ENCODE measurements at places on chromosomes 2 and 18.
A peak's percentile ranks its signal among the peaks of the same experiment; 100 is the strongest.

- no peak for DNase-seq
Observed at GRCh38 chr18:73478191-73478590, 610.4 kb upstream of the NETO1 start.

DNA sequence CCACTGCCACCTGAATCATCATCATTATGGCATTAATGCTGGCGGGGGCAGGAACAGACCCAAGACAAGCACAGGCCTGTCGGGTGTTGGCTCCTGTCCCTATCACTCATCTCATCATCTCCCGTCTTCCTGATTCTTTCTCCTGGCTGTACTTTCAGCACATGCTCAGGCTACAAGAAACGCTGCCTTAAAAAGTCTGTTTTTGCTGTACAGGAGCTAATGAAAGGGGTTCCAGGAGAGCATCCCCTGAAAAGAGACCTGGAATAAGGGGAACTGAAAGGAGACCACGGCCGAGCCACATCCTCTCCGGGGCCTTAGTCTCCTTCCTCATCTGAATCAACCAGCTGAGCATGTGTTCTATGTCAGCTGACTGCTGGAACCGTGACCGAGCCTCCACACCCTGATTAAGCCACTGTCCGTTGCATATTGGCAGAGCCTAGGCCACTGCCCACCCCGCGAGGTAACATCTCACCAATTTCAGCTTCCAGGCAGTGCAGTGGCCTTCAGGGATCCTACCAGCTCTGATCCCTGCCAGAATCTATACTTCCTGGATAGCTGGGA, 62.6 kb downstream of the DNMT3A start:
- no peak for DNase-seq

- no peak for DNase-seq
Observed at GRCh38 chr18:3468066-3468705, 18.2 kb downstream of the TGIF1 start.

DNA sequence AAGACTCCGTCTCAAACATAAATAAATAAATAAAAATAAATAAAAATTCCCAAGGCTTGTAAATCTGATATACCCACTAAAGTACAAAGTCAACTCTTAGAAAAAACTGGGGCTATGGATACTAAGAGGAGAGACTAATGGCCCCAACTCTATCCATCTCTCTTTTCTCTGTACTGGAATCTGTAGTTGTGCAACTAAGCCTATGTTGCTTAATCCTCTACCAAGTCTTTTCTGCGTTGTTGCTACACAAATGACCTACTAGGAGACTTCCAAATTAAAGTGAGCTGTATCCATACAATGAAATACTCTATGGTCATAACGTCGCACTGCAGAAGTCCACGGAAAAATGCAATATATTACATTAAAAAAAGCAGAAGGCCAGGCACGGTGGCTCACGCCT, 8.1 kb downstream of the MRPS5 start:
- no peak for DNase-seq

DNA sequence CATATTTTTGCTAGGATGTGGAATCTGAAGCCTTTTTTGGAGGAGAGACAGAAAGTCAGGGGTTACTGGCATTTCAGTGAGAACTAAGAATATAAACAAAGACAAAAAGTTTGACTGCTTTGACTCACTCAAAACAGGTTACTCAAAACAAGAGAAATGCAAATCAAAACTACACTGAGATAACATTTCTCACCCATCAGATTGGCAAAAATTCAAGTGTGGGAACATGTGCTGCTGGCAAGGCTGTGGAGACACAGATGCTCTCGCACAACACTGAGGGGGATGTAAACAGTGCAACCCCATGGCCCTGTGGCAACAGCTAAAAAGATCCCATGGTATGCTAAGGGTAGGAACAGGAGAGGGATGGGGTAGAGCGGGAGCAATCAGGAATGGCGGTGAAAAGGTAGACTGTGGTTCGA, 86.6 kb downstream of the DTNB start:
- no peak for DNase-seq

DNA sequence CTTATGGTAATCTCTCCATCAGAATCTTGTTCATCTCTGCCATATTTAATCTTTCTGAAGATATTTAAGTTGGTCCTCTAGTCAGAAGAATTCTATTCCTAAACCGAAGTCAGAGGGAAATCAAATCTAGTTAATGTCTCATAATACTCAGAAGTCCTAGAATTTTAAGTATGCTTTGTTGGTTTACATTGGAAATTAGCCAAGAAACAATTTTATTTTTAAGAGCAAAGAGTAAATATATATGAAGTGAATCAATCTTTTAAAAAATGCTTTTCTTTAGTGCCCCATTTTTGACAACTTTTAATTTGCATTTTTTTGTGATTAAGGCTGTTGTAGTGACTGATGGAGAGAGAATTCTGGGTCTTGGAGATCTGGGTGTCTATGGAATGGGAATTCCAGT, 38.1 kb downstream of the ME2 start:
- DNase-seq, result no peak

GRCh38 chr2:109256921-109257320, 127.9 kb downstream of the SH3RF3 start:
- DNase-seq, result no peak

DNA sequence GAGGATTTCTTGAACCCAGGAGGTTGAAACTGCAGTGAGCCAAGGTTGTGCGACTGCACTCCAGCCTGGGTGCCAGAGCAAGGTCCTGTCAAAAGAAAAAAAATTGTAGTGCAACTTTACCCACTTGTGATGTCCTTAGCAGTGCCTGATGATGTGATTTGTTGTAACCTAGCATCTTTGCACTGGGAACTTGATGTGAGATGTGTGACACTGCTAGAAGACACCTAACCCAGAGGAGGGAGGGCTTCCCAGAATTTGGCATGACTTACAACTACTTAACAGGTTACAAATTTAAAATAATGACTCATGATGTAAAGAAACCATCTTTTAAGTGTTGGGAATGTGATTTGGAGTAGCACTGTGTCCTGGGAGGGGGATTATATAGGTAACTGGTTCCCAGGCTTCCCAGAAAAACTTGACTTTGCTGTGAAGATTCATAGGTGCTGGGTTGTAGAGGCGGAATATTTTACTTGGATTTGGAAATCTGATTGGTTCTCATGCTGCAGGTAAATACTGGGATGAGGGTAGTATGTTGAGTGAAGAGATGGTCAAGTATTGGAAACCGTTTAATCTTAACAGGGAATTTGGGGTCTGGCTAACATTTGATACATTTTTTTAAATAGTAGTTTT, 3.7 kb downstream of the EEF1B2 start:
- no peak for DNase-seq

- no peak for DNase-seq
Observed at GRCh38 chr2:211534632-211535031, 978.2 kb downstream of the CPS1 start.

- DNase-seq, result peak; percentile 30
Observed at GRCh38 chr2:169221745-169222369, 140.5 kb downstream of the LRP2 start.

DNA sequence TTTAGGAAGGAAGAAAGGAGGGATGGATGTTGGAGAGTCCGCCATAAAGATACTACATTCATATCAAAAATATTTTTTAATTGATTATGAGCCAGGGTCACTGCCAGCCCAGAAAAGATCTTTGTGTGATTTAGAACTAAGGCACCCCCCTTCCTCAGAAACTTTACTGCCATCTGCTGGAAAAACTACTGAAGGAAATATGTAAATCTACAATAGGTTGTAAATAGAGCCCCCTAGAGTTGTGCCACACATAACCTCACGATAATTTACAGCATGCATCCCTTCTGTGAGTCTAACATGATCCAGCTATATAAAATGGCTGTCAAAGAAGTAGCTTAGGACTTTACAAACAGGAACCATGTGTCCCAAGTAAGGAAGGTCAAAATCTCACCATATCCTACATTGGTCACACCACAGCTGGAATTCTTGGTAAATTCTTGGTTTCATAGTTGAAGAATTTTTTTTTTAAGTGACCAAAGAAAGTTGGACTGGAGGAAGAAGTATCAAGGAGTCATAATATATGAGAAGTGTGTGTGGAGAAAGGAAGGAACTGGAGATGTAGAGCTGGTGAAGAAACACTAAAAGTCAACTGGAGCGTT, 152.5 kb downstream of the CYP26B1 start:
- no peak for DNase-seq

DNA sequence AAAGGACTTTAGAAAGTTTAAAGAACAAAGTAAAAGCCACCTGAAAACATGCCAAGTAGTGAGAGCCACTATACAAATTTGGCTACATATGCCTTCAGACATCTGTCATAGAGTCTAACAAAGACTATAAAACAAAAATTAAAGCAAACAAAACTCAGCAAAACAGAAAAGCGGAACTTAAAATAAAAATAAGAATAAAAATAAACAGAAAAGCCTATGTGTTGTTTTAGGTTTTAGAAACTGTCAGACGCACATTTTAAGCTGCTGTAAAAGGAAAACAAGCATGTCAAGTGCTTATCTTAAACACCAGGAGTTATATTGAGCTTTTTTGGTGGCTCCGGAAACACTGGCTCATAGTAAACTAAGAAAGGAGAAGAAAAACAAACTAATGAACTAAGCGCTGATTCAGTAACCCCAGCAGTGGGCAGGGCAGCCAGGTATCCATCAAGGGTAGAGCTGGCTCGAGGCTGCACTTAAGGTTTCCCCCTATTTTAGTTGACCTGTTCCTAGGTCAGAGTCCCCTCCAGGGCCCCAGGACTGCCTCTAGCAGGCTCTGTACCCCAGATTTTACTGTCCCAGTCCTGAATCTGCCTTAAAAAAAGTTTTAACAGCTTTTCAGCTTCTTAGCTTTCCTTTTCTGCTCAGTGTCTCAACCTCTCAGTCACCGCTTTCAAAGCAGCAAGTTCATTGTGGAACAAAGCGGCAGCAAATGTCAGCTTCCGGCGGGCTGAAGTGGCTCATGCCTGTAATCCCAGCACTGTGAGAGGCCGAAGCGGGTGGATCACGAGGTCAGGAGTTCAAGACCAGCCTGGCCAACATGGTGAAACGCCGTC, 15.4 kb upstream of the RMC1 start:
- peak; percentile 80 for DNase-seq

DNA sequence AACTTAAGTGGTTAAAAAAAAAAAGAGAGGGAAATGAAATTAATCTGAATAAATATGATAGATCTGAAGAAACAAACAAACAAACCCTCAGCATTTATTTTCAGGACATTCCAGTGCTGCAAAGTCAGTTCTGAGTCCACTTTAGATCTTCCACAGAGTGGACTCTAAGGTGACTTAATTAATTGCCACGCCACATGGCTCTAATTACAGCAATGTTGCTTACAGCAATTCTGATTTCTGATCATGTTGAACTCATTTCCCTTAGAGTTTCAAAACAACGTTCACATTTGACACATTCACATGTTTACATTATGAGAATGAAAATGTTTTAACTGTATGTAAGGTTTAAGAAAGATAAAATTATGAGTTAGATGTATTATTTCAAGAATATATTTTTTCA, 38.6 kb upstream of the RASGRP3 start:
- no peak for DNase-seq

DNA sequence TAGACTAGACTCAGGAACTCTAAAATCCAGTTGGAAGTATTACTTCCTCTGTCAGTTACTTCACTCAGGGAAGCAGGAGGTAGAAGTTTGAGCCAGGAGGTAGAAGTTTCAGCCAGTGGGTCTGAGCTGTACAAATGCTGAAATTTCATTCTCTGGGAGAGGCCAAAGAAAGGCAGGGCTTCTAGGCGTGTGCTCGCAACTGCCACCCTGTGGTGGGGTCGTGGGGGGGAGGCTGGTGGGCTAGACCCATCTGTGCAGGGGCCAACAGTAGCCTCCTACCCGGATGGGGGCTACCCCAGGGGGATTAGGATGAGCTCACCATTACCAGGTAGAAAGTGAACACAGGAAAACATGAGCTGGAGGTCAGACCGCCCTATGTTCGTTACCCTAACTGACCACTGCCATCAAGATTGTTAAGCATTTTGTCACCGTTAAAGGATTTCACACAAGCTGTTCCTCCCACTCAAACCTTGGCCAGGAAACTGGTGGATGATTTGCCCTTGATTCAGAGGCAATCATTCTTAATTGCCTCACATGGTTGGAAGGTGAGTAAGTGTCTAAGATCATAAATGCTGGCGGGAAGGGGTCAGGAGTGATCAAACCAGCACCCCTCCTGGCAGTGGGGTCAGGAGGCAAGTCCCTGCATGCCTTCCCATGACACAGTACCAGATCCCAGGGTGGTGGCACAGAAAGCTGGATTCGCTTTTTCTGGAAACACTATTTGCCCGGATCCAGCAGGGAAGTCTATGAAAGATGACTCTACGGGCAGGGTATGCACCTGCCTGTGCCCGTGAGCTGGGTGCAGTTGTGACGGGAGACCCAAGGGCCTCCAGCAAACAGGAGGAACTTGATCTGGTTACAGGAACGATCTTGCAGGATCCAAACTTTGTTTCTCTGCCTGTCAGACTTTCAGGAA, 5.2 kb upstream of the FHL2 start:
- no peak for DNase-seq

DNA sequence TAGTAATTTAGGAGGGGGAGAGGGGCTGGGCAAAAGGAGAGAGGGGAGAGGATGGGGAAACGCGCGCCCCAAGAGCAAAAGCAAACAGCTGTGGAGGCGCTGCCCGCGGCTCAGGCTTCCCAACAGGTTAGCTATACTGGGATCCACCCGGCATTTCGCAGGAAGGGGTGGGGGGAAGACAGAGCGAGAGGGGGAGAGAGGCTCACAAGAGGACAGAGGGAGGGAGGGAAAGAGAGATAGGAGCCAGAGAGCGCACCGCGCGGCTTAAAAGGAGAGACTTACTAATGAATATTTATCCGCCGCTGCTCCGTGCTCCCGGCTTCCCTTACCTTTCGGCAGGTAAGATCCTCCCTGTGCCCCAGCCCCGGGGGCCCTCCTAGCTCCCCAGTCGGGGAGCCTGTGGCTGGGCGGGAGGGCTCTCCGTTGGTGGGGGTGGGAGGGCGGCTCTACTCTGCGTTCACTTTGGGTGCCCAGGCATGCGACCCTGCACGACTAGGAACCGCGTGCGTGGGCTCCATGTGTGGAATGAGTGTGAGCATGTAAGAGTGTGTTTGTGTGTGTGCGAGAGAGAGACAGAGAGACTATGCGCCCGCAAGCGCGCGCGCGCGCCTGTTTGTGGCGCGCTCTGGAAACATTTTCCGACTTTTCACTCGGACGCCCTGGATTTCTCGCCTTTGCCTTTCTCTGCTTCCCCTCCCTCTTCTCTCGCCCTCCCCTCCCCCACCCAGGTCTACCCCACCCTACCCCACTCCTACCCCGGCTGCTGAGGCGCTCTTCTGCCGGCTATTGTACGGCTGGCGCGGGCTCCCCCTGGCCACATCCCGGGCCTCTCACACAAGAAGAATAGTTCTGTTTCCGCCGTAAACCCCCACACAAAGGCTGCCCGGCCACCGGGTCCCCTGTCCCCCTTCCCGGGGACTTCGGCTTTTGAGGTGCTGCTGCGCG, 7.2 kb upstream of the SIX3 start:
- DNase-seq, result no peak

DNA sequence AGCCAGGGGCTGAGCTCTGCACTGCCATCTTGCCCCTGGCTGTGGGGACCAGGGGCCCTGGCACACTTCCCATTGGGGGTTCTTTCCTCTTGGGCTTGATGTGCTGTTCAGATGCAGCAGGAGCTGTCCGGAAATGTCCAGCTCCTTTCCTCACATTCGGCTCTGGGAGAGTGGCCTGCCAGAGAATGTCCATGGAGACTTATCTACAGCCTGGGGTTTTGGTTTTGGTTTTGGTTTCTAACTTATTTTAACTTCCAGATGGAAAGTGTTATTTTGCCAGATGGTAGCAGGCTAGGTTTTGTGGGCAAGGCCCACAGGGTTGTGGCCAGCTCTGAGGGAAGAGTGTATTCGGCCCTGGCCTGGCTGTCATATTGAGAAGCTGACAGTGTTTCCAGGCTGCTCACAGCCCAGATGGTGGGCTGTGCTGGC, 177.3 kb downstream of the ANKRD30B start:
- DNase-seq, result no peak

Measured in MM.1S (cell line).